ENCODE measurements at places on chromosomes 2 and 18.
A peak's percentile ranks its signal among the peaks of the same experiment; 100 is the strongest.

GRCh38 chr2:67792191-67792590 is 270.6 kb downstream of the C1D start:
- no peak for DNase-seq

DNA sequence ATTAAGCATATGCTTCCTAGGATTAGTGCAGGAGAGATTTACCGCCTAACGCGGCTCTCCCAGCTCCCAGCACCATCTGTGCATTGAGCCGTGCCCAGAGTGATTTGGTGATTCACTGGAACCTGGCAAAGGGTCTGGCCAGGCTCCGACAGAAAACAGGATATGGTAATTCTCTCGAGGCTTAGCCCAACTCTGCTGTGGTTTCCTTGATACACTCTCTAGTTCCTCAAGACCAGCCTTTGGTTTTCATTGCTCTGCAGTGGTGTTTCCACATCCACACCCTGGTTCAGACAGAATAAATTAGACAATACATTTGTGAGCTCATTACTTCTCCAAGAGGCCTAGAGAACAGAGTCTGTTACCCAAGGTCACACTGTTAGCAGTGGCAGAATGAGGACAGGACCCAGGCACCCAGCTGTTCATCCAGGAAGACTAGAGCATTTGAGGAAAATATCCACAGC is 23.0 kb upstream of the SMAD2 start:
- DNase-seq = no peak

GRCh38 chr2:237866101-237866621 is 6.7 kb downstream of the RAMP1 start:
- no peak for DNase-seq

- no peak for DNase-seq
Measured at GRCh38 chr2:174222154-174222553, 26.2 kb downstream of the OLA1 start.

- no peak for DNase-seq
Measured at GRCh38 chr2:159150280-159150746, 136.2 kb downstream of the WDSUB1 start.

DNA sequence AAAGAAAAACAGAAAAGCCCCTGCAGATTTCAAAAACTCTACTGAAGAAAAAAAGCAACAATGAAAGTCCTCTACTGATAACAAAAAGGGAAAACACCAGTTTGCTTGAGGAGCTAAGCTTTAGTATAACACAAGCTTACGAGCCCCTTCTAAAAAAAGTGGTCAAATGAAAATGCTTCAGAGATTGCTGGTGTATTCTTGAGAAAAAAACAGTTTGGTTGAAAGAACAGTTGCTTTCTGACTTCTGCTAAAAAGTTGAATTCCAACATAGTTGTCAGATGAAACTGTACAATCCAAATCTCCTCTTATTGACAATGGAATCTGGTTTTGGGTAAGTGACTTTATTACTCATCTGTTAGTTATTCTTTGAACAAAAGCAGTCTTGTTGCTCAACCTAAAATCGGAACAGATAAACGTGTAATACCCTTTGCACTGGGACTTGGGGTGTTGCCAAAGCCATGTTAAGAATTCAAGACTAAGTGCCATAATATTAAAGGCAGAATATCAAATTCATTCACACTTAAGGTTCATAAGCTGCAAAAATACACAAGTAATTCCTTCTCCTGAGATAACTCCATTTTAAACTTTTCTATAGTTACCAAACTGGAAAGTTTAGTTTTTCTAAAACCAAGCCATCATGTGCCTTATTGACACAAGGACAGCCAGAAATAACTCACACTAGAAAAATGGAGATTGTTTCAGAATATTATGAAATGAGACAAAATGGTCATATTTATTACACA is 45.3 kb upstream of the SPAG16 start:
- no peak for DNase-seq

DNA sequence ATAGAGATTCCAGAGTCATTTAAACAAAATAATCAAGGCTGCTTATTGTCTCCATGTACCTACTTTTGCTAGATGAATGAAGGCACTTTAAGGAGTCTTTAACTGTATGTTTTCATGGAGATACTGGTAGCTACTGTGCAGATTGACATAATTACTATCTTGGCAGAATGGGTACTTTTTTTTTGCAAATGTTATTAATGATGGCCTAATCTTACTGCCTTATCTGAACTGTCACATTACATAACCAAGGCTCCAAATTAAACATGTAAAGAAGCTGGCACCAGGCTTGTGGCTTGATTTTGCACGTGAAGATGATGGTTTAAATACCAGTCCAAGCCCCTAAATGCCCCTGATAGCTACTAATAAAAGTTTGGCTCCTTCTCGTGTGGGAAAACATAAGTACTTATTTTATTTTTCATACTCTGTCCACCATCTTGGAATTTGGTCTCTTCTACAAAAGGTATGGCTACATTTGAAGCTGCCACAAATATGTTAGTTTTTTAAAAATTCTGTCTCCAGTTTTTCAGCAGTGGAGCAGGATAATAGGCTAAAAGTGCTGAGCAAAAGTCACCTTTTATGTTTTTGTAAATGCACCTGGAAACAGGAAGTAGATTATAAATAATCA is 4.1 kb downstream of the TRIB2 start:
- DNase-seq = no peak

- peak; percentile 9 for DNase-seq
Measured at GRCh38 chr2:227608561-227609338, 5.9 kb downstream of the SCYGR3 start.

- DNase-seq = no peak
Measured at GRCh38 chr2:98805412-98806171, 74.7 kb upstream of the MGAT4A start.

GRCh38 chr2:12606472-12607000 is 110.2 kb upstream of the TRIB2 start:
- DNase-seq = no peak

DNA sequence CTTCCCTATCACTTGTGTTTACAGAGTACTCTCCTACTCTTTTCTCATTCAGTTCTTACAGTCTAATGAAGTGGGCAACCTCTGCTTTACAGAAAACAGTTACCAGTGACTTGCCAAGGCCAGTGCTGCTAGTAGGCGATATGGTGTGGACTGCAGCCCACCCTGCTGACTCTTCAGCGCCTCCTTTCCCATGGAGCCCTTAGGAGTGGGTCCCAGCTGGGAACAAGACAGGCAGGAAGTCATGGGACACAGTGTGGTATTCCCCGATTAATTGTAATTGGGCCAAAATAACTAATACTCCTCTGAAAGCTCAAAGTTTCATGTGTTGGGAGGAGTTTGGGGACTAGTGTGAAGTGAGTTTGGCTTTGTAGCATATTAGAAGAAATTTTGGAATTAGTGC is 120.1 kb upstream of the EML6 start:
- DNase-seq = no peak

GRCh38 chr2:75108937-75109482 is 90.3 kb downstream of the TACR1 start:
- no peak for DNase-seq

DNA sequence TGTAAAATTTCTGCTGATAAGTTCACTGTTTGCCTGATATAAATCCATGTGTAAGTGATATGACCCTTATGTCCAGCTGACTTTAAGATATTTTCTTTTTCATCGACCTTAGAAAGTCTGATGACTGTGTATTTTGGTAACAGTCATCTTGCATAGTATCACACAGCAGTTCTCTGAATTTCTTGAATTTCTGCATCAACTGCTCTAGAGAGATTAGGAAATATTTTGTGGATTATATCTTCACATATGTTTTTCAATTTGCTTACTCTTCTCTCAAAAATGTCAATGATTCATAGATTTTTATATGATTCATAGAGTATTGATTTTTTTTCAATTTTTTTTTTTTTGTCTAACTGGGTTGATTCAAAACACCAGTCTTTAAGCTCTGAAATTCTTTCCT is 945.3 kb downstream of the TRIB2 start:
- DNase-seq = no peak

- DNase-seq = no peak
Measured at GRCh38 chr18:56927786-56928185, 219.1 kb upstream of the BOD1L2 start.

GRCh38 chr2:457262-457661 is 169.4 kb upstream of the ALKAL2 start:
- no peak for DNase-seq

- peak; percentile 99 for DNase-seq
Measured at GRCh38 chr2:69914164-69914949, 552 bp upstream of the MXD1 start.

DNA sequence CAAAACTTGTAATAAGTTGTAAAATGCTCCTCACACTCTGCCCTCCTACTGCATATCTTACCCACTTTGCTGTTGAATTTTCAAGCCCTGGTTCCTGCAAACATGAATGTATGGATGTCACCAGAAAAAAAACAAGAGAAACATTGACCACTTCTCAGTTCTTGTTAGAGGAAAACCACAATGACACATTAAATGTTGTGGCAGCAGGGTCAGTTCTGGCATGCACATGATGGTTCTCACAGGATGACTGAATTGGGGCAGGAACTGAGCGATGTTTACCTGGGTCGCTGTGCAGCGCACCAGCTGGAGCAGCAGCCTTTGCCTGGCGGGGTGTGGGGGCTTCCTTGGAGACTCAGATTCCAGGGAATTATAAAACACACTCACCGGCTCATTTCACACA is 14.0 kb upstream of the PRKCE start:
- no peak for DNase-seq

DNA sequence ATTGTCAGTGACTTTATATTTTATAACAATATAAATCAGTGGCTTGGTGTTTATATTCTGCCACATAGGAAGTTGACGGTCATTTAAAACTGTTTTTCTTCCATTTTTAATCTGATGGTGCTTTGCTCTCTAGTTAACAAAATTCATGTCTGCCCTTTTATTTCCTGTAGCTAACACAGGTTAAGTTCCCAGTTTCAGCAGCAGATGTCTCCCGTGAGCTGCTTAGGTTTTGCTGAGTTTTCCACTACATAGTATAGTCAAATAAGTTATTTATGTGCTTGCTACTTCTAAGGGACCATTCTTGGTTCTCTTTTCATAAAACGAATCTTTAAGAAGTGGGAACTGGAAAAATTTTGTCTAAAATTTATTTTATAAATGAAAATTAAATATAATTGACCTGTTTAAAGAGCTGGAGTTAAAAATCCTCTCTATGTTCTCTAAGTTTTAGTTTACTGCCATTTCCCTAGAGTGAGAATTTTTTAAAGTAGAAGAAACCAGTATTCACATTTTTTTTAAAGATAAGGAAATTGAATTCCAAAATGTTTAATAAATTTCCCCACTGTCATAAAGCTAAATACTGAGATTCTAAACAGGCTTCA is 20.6 kb downstream of the HTR2B start:
- peak; percentile 8 for DNase-seq

- DNase-seq = no peak
Measured at GRCh38 chr2:3341336-3341735, 36.3 kb downstream of the EIPR1 start.

DNA sequence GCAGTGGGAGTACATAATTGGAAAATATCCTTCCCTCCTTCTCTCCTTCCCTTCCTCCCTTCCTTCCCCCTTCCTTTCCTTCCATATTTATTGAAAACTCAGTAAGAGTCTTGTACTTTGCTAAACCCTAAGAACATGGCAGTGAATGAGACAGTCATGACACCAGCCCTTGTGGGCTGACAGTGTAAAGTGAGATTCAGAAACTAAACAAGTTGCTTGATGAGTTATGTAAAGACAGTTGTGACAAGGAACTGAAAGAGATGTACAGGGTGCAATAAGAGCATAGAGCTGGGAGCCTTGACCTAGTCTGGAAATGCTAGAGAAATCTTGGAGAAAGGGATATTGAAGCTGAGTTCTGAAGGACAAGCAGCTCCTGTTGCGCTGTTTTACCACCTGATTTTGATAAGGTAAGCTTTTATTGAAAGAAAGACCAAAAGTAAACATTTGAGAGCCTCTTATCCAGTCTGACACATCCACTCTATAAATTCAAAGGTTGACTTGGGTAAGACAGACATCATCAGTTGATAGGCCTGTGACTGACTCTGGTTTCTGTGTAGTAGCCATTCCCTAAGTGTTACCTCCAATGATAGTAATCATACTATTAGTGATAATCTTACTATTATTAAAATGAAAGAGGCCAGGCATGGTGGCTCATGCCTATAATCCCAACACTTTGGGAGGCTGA is 66.5 kb upstream of the SKOR2 start:
- no peak for DNase-seq

DNA sequence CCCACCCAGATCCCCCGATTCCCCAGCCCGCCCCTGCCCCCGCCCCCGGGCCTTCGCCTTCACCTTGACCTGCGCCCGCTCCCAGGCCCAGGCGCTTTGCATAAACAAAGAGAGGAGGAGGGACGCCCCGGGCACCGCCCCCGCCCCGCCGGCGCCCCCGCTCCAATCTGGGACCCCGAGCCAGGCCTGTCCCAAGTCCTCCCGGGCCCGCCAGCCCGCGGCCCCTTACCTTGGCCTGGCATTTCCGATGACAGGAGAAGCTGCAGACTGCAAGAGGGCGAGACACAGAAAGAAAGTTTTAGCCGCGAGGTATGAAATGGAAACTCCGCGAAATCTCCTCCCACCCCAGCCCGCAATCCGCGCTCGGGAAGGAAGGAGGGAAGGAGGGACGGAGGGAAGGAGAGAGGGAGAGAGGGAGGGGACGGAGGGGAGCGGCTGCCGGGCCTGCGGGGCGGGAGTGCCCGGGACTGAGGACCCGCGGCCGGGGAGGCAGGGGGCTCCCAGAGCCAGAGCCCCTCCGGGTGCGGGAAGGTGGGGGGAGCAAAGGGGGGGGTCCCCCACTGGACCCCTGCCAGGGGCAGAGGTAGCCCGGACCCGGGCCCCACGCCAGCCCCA is 24.2 kb downstream of the TNS1 start:
- DNase-seq = no peak

DNA sequence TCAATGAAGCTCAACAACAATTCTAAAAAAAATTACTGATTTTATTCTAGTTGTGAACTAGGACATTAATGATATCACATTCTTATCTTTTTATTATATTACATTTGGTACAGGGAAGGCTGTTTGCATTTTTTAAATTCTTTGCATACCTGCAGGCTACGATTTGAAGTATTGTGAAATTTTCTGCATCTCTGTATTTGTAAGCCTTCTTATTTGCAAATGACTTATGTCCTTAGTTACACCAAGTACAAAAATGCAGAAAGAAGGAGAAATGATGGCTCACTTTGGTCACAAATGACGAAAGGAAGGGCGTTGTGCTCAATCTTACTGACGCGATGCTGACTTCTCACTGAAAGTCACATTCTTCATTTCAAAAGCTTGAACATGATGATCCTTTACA is 227.5 kb upstream of the SOX11 start:
- DNase-seq = no peak

- no peak for DNase-seq
Measured at GRCh38 chr2:30455114-30455738, 8.2 kb downstream of the LCLAT1 start.

DNA sequence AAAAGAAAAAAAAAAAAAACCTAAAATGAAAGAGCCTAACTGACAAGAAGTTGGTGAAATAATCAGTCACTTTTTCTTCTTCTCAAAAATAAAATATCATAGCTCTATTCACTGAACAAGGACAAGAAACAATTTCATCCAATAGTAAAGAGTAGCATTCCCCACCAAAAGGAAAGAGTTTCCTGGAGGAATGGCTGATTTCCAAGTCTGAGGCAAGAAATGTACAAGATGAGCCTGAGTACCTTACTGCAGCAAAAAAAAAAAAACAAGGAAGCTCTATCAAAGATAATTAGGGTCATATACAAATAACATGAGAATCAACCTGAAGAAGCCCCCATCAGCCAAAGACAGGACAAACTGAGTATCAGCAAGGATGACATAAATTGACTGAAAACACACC is 11.5 kb downstream of the ROCK1 start:
- no peak for DNase-seq
